ENCODE measurements at places on chromosomes 6 and 20.

GRCh38 chr6:33375143-33375671, 16.4 kb upstream of the KIFC1 start:
- no peak for DNase-seq

- no peak for DNase-seq
Measured at GRCh38 chr6:29948277-29948676, 5.9 kb downstream of the HLA-A start.

DNA sequence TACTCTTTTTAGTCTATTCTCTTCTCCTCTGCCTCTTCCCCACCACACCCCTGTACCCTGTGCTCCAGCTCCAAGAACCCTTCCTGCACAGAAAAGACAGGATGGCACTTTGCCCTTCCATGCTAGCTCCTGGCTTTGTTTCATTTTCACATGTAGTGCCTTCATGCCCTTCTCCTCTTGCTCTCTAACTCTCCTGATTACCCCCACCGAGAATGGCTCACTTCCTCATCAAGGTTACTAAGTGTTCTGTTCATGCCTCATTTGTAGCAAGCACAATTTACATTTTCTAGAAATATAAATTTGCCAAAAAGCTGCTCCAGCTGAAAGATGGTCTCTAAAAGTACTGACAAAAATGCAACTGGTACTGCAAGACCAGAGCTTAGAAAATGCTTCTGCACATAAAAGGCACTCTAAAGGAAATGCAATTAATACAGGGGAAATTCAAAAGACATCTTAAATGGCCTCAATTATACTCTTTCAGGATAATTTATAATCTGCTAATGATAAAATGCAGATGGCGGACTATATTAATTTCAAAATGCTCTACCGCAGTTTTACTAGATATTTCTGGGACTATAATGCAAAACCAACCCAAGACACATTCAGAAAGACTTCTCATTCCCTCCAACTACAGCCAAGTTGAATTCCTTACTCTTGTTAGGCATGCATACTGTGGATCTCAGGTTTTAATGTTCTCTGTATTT, 570.2 kb downstream of the PRKN start:
- DNase-seq: no peak

- DNase-seq: no peak
Measured at GRCh38 chr6:167827583-167828324, 1.0 kb downstream of the AFDN start.

DNA sequence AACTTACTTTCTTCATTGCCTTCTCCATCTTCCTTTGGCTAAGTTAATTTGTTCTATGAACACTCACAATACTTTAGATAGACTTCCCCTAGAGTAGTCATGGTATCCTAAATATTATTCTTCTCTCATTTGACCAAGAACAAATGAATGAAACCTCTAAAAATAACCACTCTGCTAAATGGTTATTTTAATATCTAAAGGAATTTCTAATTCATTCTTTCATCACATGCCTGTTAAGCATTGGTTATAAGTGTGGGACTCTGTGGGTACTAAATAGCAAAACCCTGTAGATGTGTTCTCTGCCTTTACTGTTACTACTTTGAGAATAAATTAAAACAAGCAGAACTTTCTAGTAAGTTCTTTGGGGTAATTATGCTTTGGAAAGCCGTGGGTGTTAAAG, 138.9 kb downstream of the EYA4 start:
- DNase-seq: no peak

- no peak for DNase-seq
Measured at GRCh38 chr6:98828941-98829411, 5.4 kb upstream of the POU3F2 start.

- no peak for DNase-seq
Measured at GRCh38 chr20:3177746-3178485, 4.6 kb upstream of the LZTS3 start.

DNA sequence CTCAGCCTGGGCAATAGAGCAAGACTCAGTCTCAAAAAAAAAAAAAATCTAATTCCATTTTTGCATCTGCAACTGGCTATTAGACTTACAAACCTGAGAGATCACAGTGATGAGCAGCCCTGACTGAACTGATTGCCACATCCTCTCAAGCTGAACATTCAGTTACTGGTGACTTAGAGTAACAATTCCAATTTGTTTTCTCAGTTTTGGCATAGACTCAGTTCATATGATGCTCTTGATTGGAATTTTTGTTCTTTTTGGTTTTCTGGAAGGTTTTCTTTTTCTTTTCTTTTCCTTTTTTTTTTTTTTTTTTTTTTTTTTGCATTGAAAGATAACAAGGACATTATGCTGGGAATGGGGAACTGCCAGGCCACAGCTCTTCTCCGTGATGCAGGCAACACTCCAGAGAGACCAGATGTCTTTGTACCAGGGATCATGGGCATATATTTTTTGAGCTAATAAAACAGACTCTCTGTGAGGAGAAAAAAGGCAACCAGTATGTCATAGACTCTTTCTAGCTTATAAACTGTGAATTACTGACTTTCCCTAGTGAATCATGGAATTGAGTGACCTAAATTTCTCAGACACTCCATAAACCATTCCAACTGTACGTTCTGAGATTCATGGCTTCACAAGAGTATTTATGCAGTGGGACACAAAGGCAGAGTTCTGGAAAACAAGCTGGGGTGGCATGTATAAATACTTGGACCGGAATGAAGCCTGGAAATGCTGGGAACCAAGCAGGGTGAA, 86.0 kb upstream of the SLC2A12 start:
- DNase-seq: no peak

Measured in SW 1271 (cell line).